Pancreas (tissue), 10 donors: ENCODE measurements at places on chromosomes 7 and 10. TPM values are rescaled to one million over a fixed set of nuclear protein-coding genes. Genes with fewer than 3 reads are reported as not detected.

Gene CFAP69
- polyA plus RNA-seq = 4.4 TPM

Gene MMP21
- 0.19 TPM for polyA plus RNA-seq

Gene PLEKHS1
- 44.6 TPM for polyA plus RNA-seq

Gene XPNPEP1
- polyA plus RNA-seq = 69.3 TPM

Gene STEAP4
- 3.2 TPM for polyA plus RNA-seq

Gene C10orf67
- polyA plus RNA-seq = 0.02 TPM

Gene FGL2
- polyA plus RNA-seq = 2.4 TPM

Gene TMEM184A
- 58.9 TPM for polyA plus RNA-seq

Gene SPDYE16
- 0.61 TPM for polyA plus RNA-seq

Gene SFTPA1
- polyA plus RNA-seq = 1.2 TPM
